ENCODE measurements at places on chromosomes 7 and 10.

- DNase-seq: peak; percentile 38
These were observed at the start of gene C10orf105 for GRCh38 chr10:71719464-71720201. C10orf105 (minus strand) TSS chr10:71719778; CDS start chr10:71716337, 3,441 bp downstream.

DNA sequence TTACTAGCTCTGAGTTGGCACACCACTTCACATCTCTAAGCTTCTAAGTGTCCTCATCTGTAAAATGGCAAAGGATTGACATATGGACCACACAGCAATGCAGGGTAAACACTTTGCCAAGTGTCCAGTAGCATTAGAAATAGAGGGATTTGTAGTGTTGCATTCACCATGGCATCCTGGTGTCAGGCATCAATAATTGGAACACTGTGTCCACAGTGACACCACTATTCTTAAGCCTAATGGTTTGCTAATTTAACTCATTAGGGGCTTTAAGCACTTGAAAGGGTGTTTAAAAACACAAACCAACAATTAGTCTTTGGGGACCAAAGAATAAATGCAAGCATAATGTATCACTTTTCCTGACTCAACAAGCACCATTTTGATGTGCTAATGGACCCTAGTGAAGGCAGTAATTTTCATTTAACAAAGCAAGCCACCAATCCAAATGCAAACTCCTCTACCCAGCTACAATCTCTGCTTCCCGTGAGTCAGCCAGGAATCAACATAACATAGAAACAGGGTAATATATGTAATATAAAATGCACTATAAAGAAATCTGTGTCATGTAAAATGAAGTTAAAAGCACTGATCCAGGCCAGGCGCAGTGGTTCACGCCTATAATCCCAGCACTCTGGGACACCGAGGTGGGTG is 75.9 kb downstream of the FAM204A start:
- DNase-seq: no peak

DNA sequence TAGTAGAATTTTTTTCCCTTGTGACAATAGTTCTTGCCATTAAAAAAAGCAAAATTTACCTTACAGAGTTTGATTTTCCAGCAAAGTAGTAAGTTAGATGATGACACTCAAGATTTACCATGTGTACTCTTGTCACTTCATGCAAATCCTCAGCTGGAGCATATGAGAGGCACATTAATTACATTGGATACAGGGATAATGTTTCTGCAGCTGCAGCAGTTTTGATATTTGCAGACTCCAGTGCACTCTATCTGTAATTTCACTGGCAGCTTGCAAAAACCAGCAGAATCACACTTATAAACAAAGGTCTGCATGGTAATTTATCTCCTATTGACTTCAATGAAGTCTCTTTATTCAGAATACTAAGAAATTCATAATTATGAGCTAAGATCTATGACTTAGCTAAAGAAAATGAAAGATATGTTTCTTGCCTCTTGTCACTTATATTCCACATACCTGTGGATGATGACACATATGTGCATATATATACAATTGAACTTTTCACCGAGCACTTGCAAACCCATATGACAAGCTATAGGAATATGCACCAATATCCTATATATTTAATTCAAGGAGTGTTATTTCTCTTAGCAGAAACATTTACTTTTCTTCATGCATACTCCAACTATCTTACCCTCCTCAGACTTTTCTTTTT is 530.6 kb downstream of the PHTF2 start:
- no peak for DNase-seq

DNA sequence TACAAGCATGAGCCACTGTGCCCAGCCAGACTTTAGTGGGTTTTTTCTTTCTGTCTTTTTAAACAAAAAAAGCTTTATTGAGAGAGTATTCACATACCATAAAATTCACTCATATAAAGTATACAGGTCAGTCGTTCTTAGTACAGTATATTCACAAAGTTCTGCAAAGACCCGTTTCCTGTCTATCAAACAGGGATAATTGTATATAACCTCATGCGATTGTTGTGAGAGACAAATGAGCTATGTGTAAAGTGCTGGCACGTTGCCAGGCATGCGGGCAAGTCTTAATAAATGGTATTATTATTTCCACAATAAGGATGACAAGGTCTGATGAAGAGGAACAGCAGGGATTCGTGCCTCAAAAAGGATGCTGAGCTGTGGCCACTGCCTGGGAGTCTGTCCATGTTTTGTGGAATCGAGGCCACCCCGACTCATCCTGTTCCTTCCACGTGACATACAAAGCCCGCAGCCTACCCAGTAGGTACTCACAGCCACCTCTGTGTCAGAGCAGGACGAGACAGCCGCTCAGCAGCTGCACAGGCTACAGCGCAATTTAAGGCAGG is 51.6 kb downstream of the SMKR1 start:
- DNase-seq: no peak

GRCh38 chr10:117137911-117138642 is at the start of gene VAX1:
VAX1 (minus strand) TSS chr10:117138270; CDS start chr10:117138056, 214 bp downstream.
- no peak for DNase-seq

- no peak for DNase-seq
These were observed 275.4 kb upstream of the PFKP start for GRCh38 chr10:2791774-2792443.

DNA sequence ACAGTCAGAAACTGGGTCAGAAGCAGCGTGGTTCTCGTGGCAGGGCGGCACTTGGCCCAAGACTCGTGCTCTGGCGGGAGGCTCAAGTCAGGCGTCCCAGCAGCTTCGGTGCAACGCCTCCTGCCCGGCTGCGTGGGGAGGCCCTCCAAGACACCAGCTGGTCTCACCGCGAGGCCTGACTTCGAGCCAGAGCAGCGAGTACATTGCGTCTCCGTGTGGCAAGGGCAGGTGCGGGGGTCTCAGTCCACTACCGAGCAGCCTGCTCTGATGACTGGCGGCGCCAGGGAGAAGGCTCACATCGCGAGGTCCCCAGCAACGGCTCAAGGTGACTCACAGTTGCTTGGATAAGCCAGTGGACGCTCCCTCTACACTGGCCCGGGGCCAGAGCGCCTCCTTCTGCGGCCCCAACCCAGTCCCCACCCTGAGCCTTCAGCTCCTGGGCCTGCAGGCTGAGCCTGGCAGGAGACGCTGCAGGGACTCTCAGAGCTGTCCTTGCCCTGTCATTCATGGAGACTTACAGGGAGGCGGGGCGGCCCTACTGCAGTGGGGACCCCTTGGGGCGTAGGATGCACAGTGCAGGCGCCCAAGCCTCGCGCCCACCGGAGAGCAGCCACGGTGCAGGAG is 41.9 kb upstream of the PRKAR1B start:
- DNase-seq: peak; percentile 56

GRCh38 chr10:129516846-129517679 is 50.0 kb downstream of the MGMT start:
- DNase-seq: no peak

- no peak for DNase-seq
These were observed 15.1 kb downstream of the ZNF800 start for GRCh38 chr7:127377425-127377824.

DNA sequence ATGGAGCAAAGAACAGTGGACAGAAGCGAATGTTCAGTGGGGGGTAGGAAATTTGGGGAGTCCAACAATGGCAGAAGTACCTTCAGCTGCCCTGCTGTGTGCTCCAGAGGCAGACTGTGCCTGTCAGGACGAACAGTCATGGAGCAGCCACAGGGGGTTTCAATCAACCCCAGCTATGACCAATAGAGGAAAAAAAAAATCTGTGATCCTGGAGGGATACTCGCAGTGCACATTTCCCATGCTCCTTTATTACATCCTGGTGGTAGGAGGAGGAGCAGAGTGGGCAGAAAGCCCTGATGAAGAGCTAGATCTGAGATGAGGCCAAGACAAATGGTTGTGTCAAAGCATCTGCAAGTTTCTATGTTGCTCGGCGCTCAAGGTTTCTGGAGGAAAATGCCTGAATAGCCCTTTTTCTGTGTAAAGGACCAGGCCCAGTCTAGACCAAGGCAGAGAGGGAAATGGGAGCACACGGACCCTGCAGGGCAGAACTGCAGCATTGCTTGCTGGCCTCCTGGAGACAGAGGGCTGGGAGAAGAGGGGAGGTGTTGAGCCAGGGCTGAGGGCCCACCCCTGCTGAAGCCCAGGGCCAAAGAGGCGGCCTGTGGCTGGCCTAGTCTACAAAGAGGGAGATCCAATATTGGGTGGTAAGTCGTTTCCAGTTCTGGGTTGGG is 201.5 kb downstream of the GRID1 start:
- DNase-seq: no peak

DNA sequence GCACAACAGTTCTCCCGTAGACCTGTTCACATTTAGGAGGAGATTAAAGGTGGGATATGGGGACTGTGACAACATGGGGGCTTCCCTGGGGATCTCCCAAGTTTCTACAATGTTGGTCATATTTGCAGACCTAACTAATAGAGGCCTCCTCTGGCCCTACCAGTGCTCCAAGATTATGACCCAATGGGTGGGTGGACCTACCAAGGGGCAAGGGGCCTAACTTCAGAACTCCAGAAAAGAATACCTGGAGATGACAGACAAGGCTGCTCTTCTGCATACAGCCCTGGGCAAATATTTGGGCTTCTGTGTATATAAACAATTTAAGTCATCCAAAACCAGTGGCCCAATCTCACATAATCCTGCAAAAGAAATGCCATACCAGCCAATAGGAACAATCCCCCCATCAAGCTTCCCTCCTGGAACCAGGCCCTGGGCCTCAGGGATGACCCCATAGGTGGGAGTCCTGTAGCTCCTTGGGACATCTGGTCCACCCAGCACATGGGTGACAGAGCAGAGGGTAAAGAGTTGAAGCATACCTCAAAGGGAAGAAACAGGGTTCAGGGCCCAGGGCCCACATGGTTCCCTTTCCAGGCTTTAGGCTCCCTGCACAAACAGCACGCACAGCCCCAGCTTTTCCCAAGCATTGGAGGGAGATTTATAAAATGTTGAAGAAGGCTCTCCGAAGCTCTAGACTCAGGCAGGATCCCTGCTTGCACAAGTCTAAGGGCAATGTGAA is 86.1 kb upstream of the CHST15 start:
- DNase-seq: no peak

- no peak for DNase-seq
These were observed 4.4 kb downstream of the ENO4 start for GRCh38 chr10:116853701-116854100.

- DNase-seq: no peak
These were observed 10.4 kb upstream of the FAM170B start for GRCh38 chr10:49144058-49144720.

- DNase-seq: no peak
These were observed 28.2 kb downstream of the ARHGAP21 start for GRCh38 chr10:24695452-24695851.

GRCh38 chr10:43904301-43904700 is 255.6 kb upstream of the ZNF32 start:
- no peak for DNase-seq

DNA sequence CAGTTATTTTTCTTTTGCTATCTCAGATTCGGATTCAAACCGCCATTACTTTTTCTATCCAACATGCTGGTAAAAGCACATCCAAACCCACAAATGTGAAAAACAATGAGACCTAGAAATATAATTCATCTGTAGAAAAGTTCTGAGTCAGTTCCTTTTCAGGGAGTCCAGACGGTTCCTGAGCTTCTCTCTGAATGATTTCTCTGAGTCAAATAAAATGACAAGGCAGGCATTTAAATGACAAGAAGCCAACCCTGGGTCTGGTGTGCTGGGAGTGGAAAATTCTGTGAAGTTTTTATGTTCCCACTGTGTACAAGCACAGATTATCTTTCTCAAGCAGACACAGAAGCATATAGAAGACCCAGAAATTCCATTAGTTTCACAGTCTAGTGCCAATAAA is 96.3 kb upstream of the ANKRD1 start:
- no peak for DNase-seq

GRCh38 chr7:44977959-44978335 is 868 bp downstream of the MYO1G start:
- DNase-seq: no peak

DNA sequence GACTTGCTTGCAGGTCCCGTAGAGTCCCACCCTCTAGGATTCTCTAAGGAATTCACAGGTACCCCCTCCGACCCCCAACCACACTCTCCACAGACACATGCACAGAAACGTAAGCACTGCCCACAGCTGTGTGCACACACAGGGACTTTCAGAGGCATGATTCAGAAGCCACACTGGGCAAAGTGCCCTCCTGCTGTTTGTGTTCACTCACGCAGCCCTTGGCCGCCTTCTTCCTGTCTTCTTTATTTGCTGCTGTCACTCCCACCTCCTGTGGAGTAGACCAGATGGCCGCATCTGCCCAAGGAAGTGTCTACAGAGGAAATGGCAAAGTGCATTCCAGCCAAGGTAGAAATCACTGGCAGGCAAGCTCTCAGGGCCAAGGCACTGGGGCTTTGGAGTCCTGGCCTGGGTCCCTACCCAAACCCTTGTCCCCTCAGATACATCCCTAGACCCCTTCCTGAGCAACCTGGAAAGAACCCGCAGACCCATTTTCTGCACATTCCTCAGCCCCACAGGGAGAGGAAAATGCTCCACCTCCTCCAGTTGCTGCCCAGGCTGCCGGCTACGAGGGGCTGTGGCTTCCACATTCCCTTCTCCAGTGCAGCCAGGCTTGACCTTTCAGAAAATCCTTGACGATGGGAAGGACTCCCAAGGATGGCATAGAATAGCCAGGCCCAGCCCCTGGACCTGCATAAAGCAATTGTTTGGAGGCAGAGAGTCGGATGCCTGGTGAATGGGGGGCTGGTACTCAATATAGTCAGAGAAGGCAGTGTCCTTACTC is 21.6 kb upstream of the GIMAP8 start:
- DNase-seq: peak; percentile 60

- no peak for DNase-seq
These were observed 2.5 kb downstream of the VAX1 start for GRCh38 chr10:117135480-117136140.

DNA sequence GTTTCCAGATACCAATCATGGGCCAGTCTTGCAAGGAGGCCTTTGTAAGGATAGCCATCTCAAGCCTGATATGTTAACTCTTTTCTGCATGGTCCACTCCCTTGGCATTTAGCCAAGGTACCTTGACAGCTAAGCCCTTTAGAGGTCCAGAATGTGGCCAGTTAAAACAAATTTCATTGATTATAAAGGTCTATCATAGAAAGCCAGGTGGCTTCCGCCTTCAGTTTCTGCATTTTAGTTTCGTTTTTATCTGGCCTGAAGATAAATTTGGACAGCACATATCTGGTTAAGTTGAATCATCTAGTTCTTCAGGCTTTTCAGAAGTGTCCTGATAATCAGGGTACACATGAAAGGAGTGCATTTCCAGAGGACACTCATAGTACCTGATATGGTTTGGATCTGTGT is 30.7 kb downstream of the ANKIB1 start:
- no peak for DNase-seq

GRCh38 chr7:151744656-151745638 is 132.0 kb downstream of the PRKAG2 start:
- no peak for DNase-seq
